ENCODE measurements at places on chromosomes 1 and 21.

DNA sequence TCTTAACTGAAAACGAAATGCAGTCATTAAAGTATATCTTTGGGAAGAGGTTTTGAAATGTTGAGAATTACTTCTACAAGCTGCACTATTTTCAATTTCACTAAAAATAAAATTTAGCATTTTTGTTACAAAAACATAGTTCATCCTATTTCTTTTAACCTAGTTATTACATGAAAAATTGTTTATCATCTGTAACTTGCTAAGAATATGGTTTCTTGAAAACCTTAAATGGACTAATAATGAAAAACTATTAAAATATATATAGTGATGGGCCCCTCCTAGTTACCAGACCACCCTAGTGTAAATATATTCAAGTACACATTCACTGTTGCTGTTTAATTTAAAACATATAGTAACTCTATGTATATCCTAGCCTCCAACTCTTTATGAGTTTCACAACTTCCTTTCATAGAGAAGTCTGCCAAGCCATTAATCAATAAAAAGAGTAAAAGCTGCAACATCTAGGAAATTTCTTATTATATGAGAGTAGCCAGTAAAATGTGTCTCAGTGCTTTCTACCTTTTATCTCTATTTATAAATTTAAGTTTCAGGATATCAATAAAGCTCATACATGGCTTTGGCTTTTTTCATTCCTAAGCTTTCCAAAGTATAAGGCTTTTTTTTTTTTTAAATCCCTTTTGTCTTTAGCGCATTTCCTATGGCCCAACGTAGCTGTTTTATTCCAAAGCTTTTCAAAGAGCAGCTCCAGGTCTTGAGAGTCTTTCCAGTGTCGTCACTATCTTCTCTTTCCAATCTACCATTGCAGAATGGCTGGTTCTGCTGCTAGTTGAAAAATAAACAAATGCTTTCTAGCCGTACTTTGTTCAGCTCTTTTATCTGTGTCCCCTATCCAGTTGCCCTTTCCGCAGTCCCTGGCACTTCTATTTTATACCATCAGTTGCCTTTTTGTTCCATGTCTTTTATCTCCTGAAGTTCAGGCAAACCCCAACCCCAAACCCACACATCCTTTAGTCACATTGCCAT lies 6.5 kb downstream of the IRF2BP2 start:
- DNase-seq = peak; percentile 64

DNA sequence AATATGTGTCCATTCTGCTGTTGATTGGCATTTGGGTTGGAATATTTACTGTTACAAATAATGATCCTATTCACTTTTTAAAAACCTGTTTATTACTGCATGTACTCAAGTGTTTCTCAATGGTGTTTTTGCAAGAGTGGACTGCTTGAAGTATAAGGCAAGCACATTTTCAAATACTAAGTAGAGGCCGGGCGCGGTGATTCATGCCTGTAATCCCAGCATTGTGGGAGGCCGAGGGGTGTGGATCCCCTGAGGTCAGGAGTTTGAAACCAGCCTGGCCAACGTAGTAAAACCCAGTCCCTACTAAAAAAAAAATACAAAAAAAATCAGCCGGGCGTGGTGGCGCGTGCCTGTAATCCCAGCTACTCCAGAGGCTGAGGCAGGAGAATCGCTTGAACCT lies 276.9 kb upstream of the ADGRL4 start:
- no peak for DNase-seq

DNA sequence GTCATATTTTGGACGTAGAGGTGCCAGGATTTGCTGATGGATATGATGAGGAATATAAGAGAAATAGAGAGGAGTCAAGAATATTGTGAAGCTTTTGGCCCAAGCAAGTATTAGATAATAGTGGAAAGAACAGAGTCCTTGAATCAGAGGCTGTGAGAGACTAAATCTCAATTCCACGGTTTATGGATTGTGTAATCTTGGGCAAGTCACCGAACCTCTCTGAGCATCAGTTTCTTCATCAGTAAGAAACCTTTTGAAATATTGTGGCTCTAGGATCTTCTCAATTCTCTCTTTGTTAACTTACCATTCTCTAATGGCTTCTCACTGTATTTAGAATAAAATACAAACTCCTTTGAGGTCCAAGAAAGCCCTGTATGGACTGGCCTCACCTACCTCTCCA lies 77.6 kb downstream of the RPS6KA1 start:
- no peak for DNase-seq

- peak; percentile 43 for DNase-seq
Observed at GRCh38 chr1:46533179-46533864, 18.1 kb downstream of the KNCN start.

DNA sequence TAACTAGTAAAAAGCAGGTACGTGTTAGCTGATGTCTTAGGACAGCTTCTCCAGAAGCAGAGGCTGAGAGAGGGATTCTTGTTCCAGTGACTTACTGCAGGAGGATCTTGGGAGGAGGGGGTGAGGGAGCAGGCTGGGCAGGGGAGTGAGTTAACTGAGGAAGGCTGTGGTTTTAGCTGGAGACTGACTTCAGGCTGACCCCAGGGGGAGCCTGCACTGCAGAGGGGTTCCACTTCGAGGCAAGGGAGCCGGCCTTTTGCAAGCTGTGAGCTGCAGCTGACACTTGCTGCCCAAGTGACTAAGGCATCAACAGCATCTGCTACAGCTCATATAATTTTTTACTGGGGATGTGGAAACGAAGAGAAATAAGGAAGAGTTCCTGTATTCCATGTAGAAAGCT lies 50.4 kb upstream of the SOD1 start:
- no peak for DNase-seq

GRCh38 chr21:32406405-32406804 lies 6.1 kb upstream of the EVA1C start:
- DNase-seq = no peak

DNA sequence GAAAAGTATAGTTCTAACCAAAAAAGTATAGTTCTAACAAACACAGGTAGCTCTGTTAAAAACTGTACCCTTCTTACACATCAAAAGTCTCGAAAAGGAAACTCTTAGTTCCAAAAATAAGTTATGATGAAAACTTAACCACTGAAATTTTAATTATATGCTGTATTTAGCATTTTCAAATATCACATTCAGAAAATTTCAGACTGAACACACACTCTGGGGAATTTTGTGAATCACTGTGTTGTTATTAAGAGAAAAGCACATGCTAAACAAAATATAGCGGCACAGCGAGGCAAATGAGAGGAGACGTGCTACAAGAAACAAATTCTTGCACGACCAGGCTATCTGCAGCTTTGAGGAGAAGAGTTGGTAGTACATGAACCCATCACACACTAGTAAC lies 30.4 kb downstream of the VAV3 start:
- DNase-seq = no peak

GRCh38 chr1:25566176-25566729 lies 22.8 kb downstream of the LDLRAP1 start:
- peak; percentile 79 for DNase-seq

DNA sequence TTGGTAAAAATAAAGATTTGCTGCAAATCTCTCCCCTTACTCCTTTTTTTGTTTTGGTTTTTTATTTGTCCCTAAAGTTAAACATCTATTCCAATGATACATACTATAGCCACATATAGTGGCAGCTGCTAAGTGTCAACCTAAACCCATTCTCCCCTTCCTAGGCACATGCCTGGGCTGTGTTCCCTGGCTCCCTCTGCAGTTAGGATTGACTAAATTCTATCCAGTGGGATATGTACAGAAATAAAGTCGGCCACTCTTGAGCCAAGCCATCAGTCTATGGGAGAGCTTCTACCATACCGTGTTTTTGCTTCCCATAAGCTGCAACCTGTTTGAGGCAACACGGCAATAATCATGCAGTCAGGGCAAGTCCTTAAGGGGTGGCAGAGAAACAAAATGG lies 23.6 kb downstream of the MCOLN3 start:
- no peak for DNase-seq

GRCh38 chr1:207997486-207998268 lies 86.8 kb upstream of the CD34 start:
- peak; percentile 63 for DNase-seq

GRCh38 chr1:24294228-24294672 lies 24.9 kb upstream of the GRHL3 start:
- peak; percentile 12 for DNase-seq

GRCh38 chr21:30942192-30942591 lies 60.8 kb upstream of the KRTAP11-1 start:
- DNase-seq = no peak
